ENCODE measurements at places on chromosomes 7 and 10. TPM values are rescaled to one million over a fixed set of nuclear protein-coding genes. Genes with fewer than 3 reads are reported as not detected.

Gene DGKI
- 0.16 TPM for total RNA-seq

Gene FEZF1
- not detected for total RNA-seq

Gene NUTM2D
- total RNA-seq = 2.3 TPM

Gene UBTD1
- 17.6 TPM for total RNA-seq

Gene PNLIPRP3
- not detected for total RNA-seq

Gene PNLIPRP2
- total RNA-seq = not detected

Gene MYL10
- not detected for total RNA-seq

Gene CCDC3
- total RNA-seq = 38.4 TPM

Gene PDK4
- 996 TPM for total RNA-seq

Gene UTF1
- total RNA-seq = not detected

Gene HOXA1
- total RNA-seq = 0.79 TPM

Gene AGBL3
- total RNA-seq = 2.4 TPM

Gene ADRA2A
- total RNA-seq = 35.6 TPM

Gene HOXA4
- total RNA-seq = 5.7 TPM
